ENCODE measurements at places on chromosomes 2 and 18.

GRCh38 chr2:70670626-70671025 lies 97.4 kb downstream of the ADD2 start:
- DNase-seq = no peak

DNA sequence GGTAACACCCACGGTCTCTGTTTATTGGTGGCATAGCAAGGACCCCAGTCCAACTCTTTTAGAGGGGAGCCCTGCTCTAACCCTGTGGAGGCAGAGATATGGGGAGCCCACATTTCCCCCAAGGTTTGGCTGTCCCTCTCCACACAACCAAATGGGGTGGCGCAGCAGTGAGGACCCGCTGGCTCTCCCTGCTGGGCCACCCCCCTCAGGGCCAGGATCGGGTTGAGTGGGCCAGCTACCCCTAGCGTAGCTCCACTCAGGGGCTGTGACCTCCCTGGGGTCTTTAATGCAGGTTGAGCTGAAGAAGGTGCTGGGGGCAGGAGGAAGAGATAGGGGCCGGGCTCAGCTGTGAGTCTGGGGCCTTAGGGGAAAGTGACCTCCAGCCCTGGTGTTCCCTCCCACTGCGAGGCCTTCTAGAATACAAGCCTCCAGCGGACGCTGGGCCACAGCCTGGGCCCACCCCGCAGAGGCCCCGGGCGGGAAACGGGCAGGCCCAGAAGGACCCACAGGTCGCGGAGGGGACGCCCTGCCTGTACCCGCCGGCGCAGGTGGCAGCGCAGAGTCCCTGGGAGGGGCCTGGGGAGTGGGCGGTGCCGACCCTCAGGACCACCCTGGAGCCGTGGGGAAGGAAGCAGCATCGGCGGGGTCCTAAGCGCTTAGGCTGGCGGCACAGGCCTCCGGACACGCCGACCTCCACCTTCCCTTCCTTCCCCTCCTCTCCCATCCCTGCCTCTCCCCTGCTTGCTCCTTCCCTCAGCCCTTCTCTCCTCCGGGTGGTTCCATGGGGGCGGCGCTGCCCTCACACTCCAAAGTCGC lies 9.6 kb downstream of the CROCC2 start:
- DNase-seq = no peak

- DNase-seq = no peak
Measured at GRCh38 chr2:41774011-41774605, 273.7 kb upstream of the PKDCC start.

DNA sequence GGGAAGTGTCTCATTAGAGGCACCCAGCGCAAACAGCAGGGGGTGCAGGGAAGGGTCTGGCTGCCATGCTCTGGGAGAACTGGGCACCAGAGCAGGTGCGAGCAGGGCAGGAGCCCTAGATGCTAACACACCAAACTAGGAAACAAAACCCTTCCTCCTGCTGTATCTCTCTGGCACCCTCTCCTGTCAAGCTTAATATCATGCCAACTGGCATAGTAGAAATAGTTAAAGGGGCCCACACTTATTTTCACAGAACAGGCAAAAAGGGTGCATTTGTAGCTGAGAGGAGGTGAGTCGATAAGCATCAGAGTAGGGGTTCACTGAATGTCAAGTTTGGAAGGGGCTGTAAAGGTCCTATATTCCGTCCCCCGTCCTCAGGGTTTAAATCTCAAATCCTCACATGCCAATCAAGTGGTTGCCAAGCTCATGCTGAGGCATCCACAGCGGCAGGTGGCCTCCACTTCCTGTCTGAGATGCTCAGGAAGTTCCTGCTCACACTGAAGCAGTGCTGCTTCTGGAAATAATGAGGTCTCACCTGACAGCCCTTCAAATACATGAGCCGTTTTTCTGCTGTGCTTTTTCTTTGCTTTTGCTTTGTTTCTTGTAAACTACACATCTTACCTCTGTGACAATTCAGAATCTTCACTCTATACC lies 14.9 kb upstream of the ACKR3 start:
- no peak for DNase-seq

GRCh38 chr2:43609290-43609918 lies 13.6 kb upstream of the THADA start:
- peak; percentile 60 for DNase-seq

DNA sequence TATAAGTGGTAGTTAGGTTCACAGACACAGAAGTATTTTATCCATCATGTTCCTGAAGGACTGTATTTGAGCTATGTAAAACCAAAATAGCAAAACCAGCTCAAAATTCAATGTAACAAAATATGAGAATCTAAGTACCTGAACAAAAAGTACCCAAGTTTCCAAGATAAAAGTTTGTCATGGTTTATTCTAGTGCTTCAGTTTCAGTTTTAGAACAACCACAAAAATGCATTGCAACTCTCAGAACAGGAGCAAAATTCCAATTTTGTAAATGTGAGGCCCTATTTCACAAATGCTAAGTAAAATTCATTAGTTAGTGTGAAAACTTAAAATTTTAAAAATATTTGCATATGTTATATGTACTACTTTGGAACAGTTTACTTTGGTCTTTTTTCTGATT lies 5.0 kb upstream of the ALPK2 start:
- DNase-seq = no peak

DNA sequence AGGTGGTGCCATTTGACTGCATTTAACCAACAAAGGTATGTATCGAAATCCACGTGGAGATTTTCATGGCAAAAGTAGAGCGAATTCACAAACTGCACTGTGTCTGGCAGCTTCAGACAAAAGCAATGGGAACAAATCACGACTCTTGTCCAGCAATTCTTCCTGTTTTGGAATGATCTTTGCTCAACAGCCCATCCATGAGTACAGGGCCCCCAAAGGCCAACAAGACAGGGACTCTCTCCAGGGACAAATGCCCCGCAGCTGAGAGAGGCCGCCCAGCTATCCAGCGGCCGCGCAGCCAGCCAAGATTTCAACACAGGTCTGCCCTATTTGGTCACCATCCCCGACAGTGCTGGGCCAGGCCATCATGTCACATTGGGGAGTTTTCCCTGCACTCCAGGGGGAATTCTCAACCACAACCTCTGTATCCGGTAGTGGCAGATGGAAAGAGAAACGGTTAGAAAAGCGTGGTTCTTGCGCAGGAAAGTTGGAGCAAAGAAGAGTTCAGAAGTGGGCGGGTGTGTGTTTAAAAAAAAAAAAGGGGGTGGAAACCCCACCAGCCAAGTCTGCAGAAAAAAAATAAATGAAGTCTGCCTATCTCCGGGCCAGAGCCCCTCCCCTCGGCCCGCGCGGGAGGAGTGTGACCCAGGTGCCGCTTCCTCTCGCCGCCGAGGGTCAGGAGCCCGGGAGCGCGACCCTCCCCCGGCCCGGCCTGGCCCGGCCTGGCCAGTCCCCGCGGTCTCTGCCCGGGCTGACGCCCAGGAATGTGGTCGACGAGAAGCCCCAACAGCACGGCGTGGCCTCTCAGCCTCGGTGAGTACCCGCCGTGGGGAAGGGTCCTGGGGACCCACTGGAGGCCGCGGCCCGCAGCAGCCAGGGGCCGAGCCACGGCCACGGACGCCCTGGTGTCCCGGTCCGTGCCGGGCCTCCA lies at the start of gene GYPC:
GYPC (plus strand) TSS at position 659 of the 931 bp plus-strand sequence; CDS start at position 765, 106 bp downstream.
- peak; percentile 86 for DNase-seq

DNA sequence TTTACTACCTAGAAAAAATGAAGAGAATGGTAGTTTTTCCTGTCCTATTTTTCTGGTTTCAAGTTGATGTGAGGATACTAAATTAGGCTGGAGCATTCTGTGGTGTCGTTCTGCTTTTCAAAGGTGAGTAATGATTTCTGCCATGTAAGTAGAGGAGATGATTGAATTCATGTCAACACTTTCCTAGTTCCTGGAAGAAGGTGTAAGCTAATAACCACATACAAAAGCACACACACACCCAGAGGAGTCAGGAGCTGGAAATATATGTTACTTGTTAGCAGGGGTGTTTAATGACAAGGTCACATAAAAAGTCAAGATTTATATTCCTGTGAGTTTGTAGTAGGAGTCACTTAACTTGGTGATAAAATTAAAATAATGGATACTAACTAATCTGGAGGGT lies 172.1 kb downstream of the TMX3 start:
- no peak for DNase-seq

GRCh38 chr2:46120792-46121555 lies 176.2 kb upstream of the EPAS1 start:
- DNase-seq = no peak

DNA sequence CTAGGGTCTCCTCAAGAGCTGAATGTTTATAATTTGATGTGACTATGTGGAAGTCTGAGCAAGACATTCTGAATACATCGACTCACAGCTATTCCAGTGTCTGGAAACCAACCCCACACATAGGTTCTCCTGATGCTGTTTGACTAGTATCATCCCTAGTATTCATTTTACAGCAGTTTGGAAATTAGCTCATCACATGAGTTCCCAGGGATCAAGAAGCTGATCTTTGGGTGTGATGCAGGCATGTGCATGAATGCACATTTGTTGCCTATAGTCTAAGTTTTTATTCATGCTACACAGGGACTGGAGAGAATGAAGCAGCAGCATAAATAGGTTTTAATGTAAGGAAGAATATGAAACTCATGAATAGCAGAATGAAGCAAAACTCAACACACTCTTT lies 284.3 kb upstream of the SPRED2 start:
- DNase-seq = no peak

GRCh38 chr2:45287045-45287444 lies 277.8 kb upstream of the SIX2 start:
- DNase-seq = no peak

DNA sequence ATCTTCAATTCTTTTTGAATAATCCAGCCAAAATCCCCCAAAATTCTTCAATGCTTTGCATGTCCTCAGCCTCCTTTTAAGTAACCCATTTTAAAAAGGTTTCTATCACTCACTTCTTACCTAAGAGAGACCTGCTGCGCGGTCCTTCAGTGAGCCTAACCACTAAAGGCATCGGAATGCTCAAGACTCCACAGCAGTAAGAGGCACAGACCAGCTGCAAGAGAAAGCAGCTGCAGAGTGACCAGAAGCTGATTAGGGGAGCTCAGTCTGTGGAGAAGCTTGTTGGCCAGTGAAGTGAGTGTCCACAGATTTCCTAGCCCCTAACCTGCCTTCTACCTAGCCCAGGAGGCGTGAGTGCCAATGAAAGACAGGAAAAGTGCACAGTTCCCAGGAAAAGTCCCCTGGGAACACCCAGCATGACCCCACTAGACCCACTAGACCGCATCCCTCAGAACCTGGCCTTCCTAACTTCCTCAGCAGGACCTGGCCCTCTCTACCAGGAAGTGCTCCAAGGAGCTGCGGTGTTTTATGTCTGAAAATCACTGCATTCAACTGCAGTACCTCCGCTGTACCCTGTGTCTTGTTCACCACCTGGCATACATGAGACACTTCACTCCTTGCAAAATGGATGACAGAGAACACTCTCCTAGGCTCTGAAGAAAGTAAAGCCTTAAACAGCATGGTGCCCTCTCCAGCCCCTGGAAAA lies 10.1 kb downstream of the MBOAT2 start:
- no peak for DNase-seq

DNA sequence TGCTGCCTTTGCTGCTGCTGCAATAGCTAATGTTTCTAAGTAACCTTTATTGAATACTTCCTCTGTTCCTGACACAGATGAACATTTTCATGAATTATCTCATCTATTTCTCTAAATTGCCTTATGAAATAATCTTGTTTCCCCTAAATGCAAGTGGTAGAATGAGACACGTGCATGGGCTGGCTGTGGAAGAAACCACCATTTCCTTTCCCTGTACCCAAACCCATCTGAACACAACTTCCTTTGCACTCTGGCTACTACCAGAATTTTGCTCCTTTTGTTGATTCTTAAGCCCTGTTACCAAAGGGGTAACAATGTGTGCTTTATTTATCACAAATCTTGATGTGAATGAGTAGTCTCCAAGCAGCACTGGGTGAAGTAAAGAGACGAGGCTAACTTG lies 29.2 kb downstream of the AKAIN1 start:
- no peak for DNase-seq

- DNase-seq = no peak
Measured at GRCh38 chr2:139155991-139156390, 375.8 kb upstream of the NXPH2 start.

DNA sequence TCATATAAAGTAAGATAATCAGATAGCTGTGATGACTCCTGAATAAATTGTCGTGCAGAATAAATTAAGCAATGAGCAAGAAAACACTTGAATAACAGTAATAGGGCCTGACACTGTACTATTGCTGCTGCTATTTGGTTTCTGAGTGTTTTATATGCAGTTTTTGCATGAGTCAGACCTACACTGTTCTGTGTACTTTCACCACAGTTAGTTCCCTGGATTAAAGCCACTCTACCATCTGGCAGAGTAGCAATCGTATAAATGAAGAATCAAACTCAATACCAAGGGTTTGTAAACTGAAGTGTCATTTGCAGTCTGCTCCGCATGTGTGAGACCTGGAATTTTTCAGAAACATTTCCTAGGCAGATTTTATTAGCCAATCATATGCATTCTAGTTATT lies 398.6 kb upstream of the CDH7 start:
- no peak for DNase-seq

- no peak for DNase-seq
Measured at GRCh38 chr18:11046140-11046539, 103.2 kb downstream of the PIEZO2 start.

- no peak for DNase-seq
Measured at GRCh38 chr18:63603772-63604171, 16.6 kb downstream of the SERPINB13 start.

DNA sequence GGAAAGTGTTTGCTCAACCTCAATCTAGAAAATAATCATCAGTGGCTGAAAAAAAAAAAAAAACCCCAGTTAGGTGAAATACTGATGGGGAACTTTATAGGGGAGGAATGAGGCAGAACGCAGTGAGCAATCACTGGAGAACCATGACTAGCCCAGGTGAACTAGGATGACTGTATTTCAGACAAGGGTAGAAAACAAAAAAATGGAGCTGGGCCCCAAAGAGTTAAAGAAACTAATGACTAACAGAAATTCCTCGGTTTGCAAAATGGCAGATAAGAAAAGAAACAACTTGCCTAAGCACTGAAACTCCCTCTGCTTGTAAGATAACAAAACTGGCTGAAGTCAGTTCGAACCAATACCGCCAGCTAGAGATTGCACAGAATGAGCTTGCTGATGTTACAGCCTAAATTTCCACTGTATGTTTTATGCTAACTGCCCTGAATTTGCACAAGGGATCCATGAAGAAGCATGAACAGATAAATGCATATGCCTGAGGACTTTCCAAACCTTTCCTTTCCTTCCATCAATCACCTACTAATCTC lies 245.9 kb downstream of the METTL4 start:
- DNase-seq = no peak

GRCh38 chr2:130826821-130827501 lies 9.8 kb upstream of the ARHGEF4 start:
- no peak for DNase-seq

GRCh38 chr2:2520401-2520811 lies 189.3 kb upstream of the MYT1L start:
- DNase-seq = no peak

DNA sequence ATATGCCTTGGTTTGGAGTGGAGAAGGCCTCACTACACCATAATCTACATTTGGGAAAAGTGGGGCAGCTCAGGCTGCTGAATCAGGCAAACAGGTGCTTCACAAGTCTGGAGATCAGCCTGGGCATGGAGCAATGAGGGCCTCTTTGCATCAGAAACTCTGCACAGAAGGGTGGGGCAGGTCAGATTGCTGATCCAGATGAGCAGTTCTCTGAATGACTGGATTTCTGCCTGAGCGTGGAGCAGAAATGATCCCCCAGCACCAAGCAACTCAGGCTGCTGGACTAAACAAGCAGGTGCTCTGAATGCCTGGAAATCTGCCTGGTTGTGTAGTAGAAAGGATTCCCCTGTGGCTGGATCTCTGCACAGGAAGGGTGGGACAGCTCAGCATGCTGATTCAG lies 605.3 kb upstream of the ZNF804A start:
- no peak for DNase-seq

All from hematopoietic multipotent progenitor cell treated with erythropoietin and hydrocortisone succinate and interleukin-3 and kit ligand, for 15 days (in vitro differentiated cells).